ENCODE measurements at places on chromosomes 4 and X. TPM values are rescaled to one million over a fixed set of nuclear protein-coding genes. Genes with fewer than 3 reads are reported as not detected.

GRCh38 chr4:32133141-32133540 is 1413.0 kb downstream of the PCDH7 start:
- no peak for DNase-seq

PDGFRA gene
- polyA plus RNA-seq = 0.67 TPM

NDST3 gene
- not detected for polyA plus RNA-seq

RHOXF2 gene
- not detected for polyA plus RNA-seq

TSPAN7 gene
- polyA plus RNA-seq = 6.9 TPM

Measured in small intestine (tissue), 16 donors.